Eye (tissue), 1 donor: ENCODE measurements at places on chromosomes 3 and 15.

- no peak for DNase-seq
Observed at GRCh38 chr3:137988982-137989381, 21.0 kb upstream of the CLDN18 start.

DNA sequence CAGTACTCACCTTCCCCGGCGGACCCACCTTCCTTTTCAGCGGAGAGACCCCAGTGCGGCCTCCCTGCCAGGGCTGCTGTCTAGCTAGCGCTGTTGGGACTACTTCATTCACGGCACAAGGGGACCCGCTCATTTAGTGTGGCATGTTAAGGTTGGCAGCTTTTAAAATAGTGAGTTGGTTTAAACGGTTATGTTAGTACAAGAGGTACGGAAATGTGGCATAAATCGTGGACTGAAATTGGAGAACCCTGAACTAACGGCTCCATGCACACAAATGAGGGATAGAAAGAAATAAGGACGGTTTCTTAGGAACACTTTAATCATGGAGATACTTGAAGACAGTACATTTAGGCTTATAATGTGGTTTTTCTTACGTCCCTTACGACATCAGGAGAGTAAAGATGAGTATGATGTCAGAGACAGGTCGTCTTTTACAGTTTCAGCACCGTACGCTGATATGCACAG is 752 bp downstream of the CEP63 start:
- DNase-seq, result no peak

GRCh38 chr3:132629928-132630327 is 29.7 kb downstream of the ACAD11 start:
- no peak for DNase-seq

- DNase-seq, result no peak
Observed at GRCh38 chr15:85929786-85930185, 135.1 kb upstream of the KLHL25 start.

- no peak for DNase-seq
Observed at GRCh38 chr15:90141646-90142045, 39.4 kb upstream of the IDH2 start.

- DNase-seq, result no peak
Observed at GRCh38 chr3:117172426-117172825, 462.8 kb downstream of the TUSC7 start.

DNA sequence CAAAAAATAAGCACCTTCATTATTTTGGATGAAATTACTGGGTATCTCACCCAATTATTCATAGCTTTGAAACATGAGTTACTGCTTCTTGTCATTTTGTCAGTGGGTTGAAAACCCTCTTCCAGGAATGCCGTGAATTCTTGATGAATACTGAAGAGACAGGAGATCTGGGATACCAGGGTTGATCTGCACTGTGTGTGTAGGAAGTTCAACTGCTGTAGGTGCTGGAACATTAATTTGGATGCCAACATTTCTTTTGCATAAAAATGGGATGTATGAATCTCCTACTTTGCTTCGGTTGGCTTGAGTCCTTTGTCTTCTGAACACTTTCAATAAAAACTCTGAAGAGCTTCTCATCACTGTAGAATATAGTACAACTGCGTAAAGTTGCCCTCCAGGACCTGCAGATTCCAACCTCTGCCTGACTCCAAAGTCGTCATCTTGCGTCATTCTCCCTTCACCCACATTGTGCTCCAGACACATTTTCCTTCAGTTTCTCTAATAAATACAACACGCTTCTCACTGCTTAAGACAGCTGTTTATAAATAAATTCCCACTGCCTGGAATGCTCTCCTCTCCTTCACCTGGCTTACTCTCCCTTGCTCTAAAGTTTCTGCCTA is 312.7 kb upstream of the TGFBR2 start:
- no peak for DNase-seq

DNA sequence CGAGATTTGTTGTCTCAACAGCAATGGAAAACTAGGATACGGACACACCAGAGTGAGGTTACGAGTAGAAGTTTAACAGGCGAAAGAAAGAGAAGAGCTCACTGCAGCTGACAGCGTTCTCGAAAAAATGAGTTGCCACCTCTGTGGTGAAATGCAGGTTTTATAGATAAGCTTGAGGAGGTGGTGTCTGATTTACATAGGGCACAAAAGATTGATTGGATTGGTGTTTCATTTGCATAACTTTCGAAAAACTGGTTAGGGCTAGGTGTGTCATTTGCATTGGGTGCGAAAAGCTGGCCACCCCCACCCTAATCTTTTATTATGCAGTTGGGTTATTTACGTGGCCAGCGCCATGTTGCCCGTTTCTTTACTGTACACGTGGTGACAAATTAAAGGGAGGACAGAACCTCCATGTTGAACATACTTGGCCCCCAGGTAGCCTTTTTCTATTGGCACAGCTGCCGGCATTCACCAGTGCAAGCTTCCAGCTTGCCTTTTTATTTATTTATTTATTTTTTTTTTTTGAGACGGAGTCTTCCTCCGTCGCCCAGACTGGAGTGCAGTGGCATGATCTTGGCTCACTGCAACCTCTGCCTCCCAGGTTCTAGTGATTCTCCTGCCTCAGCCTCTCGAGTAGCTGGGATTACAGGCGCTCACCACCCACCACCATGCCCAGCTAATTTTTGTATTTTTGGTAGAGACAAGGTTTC is 8.3 kb downstream of the IFT122 start:
- DNase-seq, result no peak

- peak; percentile 67 for DNase-seq
Observed at GRCh38 chr15:85785887-85786780, 8.6 kb downstream of the KLHL25 start.

DNA sequence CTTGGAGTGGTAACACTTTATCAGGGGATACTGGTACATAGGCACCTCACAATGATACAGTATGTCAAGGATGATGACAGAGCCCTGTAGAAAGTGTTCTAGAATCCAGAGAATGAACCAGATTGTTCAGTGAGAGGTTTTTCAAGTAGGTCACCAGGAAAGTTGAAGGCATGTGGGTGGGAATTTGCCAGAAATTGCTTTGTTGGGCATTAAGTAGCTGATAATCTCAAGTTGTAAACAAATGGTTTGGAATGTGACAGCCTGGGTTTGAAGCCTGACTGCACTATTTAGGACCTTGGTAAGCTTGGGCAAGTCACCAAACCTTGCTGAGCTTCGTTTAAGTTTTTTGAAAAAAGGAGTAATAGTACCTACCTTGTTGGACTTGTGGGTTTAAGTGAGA is 12.5 kb downstream of the SLC35G2 start:
- no peak for DNase-seq

DNA sequence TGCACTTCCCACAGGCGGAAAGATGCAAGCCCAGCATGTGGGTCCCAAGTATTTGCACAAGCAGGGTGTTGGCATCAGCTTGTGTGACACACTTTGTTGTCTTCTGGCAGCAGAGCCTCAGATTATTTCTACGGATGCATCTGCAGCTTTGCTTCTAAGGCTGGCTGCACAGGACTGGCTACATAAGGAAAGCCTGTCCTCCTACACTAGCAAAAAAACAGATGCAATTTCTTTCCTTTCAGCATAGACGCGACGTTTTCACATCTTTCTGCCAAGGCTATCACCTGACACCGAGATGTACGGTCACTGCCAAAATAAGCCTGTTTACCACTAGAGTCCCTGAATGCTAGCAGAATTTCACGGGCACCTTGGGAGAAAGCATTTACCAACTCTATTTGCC is 13.5 kb downstream of the MRPS11 start:
- no peak for DNase-seq

DNA sequence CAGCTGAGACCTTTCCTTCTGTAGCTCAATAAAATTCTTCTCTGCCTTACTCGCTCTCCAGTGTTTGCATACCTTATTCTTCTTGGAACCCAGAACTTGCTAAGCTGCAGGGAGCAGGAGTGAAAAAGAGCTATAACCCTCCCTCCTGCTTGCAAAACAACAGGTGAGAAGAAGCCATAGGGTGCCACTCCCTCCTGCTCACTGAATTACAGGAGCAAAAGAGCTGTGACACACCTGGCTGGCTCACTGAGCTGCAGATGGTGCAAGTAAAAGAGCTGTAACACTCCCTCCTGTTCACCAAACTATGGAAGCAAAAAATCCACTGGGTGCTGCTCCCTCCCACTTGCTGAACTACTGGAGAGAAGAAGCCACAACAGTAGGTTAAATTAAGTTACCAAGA is 44.2 kb upstream of the C2CD4B start:
- DNase-seq, result no peak

DNA sequence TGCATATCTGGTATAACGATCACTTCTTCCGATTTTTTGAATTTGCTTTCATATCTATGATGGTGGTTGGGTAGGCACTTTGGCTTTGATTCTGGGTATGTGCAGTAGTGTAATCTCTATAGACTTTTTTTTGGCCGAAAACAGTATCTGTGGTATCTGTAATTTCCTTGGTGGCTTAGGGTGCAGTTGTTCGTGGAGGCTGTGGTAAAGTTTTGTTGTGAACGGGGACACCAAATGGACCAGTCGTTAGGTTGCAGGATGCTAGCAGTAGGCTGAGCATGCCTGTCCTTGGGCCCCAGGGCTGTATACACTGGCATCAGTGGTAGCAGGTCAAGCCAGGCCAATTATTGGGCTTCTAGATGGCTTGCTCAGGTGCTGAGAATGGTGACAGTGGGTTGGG is 55.2 kb downstream of the CCDC66 start:
- DNase-seq, result no peak

DNA sequence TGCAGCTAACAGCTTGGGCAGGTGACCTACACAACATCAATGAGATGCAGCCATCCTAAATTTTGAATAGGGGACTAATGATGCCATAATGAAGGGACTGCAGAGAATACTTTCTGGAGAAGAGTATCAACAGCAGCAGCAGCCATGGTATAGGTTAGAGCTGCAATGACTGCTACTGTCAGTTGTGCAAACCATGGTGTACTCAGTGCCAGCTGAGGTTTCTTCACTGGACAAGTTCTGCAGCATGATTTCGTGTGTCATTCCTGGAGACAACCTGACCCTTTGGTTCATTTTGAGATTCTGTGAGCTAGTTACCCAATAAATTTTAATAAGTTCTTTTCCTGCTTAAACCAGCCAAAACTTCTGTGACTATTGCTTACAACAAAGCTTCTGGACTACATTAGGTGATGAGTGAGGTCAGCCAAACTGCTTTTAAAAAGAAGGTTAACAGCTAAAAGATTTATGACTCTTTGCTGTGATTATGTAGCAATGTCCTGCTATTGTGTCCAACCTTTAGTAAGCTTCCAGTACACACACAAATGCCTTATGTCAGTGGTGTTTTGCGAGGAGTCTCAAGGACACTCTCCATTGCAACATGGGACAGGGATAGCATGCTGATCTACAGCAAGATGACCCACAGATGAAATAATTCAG is 4.8 kb upstream of the DAZL start:
- DNase-seq, result no peak

DNA sequence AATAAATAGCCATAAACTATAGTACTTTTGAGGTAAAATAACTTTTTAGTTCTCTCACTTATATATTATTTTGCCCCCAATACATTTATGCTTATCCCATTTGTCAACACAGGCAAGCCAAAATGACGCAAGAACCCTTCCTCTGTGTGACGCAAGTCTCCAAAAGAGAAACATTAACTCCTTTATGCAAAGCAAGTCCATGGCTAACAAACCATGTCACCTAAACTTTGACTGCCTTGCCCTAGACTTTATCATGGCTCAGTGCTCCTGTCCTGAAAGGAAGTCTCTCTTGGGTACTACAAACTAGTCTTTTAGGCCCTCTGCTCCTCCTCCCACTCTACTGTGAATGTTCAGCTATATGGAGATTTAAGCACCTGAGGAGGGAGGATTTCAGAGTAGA is 230.5 kb downstream of the UNC13C start:
- DNase-seq, result no peak
